ENCODE measurements at places on chromosomes 1 and 21. TPM values are rescaled to one million over a fixed set of nuclear protein-coding genes. Genes with fewer than 3 reads are reported as not detected.

DNA sequence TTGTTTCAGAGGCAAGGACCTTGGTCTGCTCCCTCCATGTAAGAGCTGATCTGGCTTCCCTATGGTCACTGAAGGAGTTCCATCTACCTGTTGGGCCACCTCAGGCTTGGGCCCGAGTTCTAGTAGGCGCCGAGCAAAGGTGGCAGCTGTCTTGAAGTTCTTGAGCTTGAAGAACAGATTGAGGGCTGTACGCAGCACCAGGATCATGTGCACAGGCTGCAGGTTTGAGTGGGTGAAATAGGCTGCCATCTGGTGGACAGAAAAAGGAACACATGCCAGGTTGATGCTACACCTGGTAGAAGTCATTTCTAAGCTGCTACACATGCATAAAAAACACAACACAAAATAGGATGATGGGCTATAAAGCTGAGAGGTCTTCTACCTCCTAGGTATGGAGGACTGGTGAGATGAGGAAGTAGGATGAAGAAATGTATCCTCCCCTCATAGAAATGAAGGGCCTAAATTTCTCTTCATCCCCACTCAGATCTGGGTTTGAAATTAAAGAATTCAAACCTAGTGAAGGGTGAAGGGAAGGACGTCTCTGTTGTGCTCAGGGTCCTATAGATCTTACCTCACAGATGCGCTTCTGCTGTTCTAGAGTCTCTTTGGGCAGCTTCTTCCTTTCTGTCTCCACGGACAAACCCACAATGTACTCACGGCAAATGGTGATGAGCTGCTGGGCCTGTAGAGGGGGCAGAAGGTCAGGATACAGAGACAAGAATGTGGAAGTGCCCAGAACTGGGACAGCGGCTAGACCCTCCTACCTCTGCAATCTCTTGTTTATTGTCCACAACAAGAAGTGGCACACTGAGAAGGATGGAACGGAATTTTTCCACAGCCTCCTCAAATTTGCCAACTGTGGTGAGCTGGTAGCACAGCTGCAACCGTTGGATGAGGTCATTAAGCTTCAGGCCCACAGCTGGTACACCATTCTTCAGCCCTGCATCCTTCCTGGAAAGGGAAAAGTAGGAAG lies 6.6 kb upstream of the PEX19 start:
- no peaks in the 10 kb centered on the region for H3K27me3 ChIP-seq
- no peak overlapping the region for H3K4me3 ChIP-seq
- H3K4me1 ChIP-seq, result peaks cover 5% of the 10 kb centered on the region
- peak; percentile 41 for DNase-seq
- no peak overlapping the region for H3K27ac ChIP-seq

GRCh38 chr1:87279536-87279875 lies 49.2 kb upstream of the LMO4 start:
- no peak for DNase-seq
- H3K27ac ChIP-seq, result no peak overlapping the region
- H3K27me3 ChIP-seq, result no peaks in the 10 kb centered on the region

GRCh38 chr21:44569861-44570517 lies 3.5 kb upstream of the KRTAP10-4 start:
- H3K4me1 ChIP-seq, result peaks cover 4% of the 10 kb centered on the region
- H3K36me3 ChIP-seq, result no peaks in the 10 kb centered on the region
- H3K27ac ChIP-seq, result no peak overlapping the region
- no peak for DNase-seq
- H3K27me3 ChIP-seq, result no peaks in the 10 kb centered on the region
- no peak overlapping the region for H3K4me3 ChIP-seq

DNA sequence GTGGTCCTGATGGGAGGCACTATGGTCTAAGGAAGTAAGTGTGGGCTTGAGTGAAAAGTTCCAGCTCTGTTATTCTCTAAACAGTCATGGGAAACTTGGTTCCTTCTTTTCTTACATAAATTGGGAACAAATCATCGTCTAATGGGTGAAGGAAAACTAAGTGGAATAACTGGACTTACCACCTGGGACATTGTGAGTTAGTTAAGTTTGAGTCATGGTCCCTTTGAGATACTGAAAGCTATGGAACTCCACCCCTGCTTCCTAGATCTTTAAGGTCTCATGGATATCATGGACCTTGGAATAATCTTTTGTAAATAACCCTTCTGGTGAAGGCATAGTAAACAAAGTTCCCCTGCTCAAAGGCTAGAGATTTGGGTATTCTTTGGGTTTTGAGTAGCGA lies 16.1 kb upstream of the TXLNA start:
- H3K27me3 ChIP-seq, result no peaks in the 10 kb centered on the region
- H3K4me1 ChIP-seq, result no peaks in the 10 kb centered on the region
- H3K36me3 ChIP-seq, result peaks cover 62% of the 10 kb centered on the region
- H3K27ac ChIP-seq, result no peak overlapping the region

FAM151A gene
- total RNA-seq, result not detected

Measured in CD8-positive, alpha-beta memory T cell (primary cell).